ENCODE measurements at places on chromosomes 11 and 22.
A peak's percentile ranks its signal among the peaks of the same experiment; 100 is the strongest.

DNA sequence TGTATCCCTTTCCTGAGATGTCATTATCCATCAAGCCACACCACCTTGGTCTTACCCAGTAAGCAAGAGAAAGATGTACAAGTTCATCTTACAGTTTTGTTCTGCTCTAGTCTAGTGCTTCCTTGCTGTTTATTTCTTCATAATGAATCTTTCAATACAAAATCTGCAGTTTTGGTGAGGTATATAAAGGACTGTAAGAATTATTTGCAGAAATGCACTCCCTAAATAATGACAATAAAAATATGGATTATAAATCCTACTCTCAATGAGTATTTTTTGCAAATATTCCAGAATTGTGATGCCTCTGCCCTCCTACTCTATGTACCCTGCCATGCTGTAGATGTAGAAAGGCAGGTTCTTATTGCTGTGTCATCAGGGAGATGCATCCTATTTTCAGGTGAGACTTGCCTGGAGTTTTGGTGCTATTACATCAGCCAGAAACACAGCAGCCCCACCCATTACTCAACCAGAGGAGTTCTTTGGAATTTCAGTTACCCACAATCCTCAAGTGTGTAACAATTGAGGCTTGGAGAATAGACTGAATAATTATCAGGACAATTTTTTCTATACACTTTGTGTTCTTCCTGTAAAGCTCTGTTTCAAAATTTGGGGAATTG lies at the start of gene OR10S1:
Gene OR10S1, minus strand, starts transcription at position 51 of the 617 bp plus-strand sequence. CDS start 117 bp downstream, outside the sequence.
- DNase-seq = no peak

GRCh38 chr22:40753114-40753513 lies 66.0 kb downstream of the SLC25A17 start:
- DNase-seq = no peak

- no peak for DNase-seq
Measured at GRCh38 chr11:109972181-109972715, 120.9 kb upstream of the ZC3H12C start.

GRCh38 chr11:119727523-119728151 lies 1.4 kb downstream of the NECTIN1 start:
- DNase-seq = peak; percentile 17

DNA sequence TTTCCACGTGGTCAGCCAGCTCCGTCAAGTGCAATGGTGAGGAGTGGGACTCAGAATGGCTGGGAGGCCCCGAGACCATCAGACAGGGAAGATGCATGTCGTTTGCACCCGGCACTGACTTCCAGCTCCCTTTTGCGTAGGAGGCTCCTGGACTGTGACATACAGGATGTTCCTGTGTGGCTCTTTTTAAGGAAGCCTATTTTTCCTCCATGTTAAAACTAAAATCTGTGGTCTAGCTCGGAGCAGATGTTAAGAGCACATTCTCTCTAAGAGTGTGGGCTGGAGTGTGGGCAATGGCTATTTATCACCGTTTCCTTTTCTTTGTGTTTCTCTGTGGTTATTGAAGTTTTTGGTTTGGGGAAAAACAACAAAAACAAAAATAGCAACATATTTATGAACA lies 40.9 kb upstream of the AMPD3 start:
- no peak for DNase-seq

DNA sequence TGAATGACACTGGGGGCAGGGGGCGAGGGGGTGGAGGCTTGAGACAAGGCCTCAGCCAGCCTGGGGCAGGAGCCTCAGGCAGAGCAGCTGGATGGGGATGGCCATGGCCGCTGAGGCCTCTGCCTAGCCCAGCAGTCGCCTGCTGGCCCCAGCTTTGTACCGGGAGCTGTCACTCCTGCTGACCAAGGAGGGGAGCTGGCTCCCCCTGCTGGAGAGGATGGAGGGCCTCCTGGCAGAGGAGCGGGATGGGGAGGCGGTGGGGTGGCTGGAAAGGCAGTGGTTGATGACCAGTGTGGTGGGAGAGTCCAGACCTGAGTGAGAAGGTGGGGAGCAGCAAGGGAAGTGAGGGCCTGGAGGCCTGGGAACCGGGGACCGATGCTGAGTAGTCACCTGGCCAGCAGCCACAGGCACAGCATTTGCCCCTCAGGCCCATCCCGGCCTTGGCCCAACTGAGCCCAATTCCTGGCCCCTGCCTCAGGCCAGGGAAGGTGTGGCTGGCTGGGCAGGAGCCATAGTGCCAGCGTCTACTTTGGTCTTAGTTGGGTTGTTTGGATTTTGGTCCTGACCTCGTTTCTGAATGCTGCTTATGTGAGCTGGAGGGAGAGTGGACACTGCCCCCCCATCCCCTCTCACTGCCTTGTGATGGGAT lies 6.0 kb upstream of the SUSD2 start:
- peak; percentile 73 for DNase-seq

- DNase-seq = no peak
Measured at GRCh38 chr11:74468058-74468457, 709 bp upstream of the KCNE3 start.

- DNase-seq = no peak
Measured at GRCh38 chr11:20227631-20228030, 67.4 kb upstream of the DBX1 start.

- DNase-seq = peak; percentile 61
Measured at GRCh38 chr11:108221911-108222573, 396 bp downstream of the NPAT start.

- DNase-seq = no peak
Measured at GRCh38 chr11:127713226-127713625, 712.7 kb upstream of the KIRREL3 start.

GRCh38 chr11:123261345-123262106 lies 66.5 kb upstream of the CLMP start:
- peak; percentile 88 for DNase-seq

- peak; percentile 72 for DNase-seq
Measured at GRCh38 chr22:27918341-27919221, 475 bp downstream of the PITPNB start.

DNA sequence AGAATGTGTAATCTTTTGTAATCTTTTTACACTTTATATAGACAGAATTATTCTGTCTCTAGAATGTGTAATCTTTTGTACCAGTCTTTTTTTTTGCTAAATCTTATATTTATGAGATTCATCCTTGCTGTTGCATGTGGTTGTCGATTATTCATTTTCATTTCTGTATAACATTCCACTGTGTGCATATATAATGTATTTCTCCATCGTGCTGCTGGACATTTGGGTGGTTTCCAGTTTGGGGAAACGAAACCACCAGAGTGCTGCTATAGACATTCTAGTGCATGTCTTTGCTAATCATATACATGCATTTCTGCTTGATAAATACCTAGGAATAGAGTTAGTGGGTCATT lies 146.5 kb downstream of the GRIK4 start:
- DNase-seq = no peak

DNA sequence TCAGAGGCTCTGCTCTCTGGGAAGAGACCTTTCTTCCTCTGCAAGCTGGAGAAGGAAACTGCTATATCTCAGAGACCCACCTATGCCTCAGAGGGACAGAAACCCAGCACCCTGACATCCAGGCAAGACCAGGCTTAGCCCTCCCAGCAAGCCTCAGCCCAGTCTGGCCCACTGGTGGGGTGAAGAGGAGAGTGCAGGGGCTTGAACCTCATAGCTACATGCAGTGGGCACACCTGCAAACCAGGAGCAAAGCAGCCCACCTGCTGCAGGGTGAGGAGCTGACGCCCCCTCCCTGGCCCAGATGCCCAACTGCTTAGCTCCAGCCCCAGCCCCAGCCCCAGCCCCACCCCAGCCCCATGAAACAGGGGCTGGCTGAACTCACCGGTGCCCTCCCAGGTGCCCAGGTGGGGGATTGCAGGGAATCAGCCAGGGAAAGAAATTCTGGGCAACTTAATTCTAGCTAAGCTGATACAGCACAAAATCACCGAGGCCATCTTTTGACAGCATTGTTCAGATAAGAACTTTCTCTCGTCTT lies 246.8 kb downstream of the BUD13 start:
- no peak for DNase-seq

DNA sequence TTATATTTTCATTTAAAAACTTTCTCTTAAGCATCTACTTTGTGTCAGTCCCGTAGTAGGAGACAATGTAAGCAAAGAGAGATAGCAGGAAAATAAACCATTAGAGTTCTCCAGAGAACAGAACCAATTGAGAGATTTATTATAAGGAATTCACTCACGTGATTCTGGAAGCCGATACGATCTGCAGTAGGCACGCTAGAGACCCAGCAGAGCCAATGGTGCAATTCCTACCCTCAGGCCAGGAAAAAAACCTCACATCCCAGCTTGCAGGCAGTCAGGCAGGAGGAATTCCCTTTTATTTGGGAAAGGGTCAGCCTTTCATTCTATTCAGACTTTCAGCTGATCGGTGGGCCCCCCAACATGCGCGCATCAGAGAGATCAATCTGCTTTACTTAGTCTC lies 7.3 kb upstream of the PLEKHA7 start:
- no peak for DNase-seq

DNA sequence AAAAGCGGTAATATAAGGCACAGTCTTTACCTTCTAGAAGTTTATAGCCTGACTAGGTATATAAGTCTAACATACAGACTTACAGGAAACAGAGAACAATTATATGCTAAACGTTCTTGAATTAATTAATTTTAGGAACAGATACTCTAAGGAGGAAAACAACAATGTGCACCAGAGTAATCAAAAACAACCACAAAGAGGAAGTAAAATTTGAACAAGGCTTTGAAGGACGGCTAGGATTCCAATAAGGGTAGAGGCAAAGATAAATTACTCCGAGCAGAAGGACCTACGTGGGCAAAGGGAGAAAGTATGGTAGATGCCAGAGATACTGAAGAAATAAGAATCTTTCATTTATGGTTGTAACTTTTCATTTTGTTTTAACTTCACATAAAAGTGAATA lies 54.4 kb downstream of the ENTHD1 start:
- DNase-seq = no peak

- DNase-seq = no peak
Measured at GRCh38 chr11:12410006-12410728, 32.8 kb downstream of the PARVA start.

GRCh38 chr11:6410695-6411430 lies 8.0 kb downstream of the APBB1 start:
- DNase-seq = no peak

GRCh38 chr22:36369922-36370791 lies 17.6 kb downstream of the MYH9 start:
- peak; percentile 58 for DNase-seq

DNA sequence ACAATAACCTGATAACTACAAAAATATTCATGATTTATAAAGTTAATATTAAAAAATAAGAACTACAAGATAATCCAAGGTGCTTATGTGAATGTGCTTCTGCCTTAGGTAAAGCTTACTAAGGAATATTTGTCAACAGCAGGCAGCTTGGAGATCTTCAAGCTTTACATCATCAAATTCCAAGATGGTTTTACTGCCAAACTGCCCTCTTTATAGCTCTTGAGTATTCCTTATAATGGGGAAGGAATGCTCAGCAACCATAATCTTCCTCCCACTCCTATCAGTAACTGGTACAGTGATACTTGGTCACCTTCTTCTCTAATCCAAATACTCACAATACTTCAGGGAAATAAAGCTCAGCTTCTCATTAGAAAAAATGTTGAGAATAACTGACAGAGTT lies 30.1 kb downstream of the SBF2 start:
- DNase-seq = no peak

GRCh38 chr22:32842486-32842885 lies 41.0 kb downstream of the TIMP3 start:
- DNase-seq = no peak

- no peak for DNase-seq
Measured at GRCh38 chr11:59520741-59521140, 9.4 kb downstream of the OR4D9 start.

DNA sequence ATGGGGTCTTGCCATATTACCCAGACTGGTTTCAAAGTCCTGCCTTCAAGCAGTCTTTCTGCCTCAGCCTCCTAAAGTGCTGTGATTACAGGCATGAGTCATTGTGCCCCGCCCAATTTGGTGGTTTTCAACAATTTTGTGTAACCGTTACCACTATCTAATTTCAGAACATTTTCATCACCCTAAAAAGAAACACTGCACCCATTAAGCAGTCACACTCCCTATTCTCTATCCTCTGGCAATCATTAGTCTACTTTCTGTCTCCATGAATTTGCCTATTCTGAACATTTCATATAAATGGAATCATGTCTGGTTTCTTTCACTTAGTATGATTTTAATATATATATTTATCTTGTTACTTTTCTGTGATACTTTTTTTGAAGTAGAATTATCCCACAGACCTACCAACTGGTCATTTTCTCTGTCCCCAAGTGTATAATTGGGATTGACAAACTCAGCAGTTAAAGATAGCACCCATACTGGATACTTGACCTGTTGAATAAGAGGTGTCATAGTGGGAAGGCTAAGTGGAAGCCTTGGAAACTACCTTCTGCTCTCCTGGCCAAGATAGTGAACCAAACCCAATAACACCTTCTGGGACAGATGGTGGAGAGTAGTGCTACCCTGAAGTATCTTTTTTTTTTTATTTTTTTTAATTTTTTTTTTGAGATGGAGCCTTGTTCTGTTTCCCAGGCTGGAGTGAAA lies 64.8 kb downstream of the STIM1 start:
- peak; percentile 92 for DNase-seq

DNA sequence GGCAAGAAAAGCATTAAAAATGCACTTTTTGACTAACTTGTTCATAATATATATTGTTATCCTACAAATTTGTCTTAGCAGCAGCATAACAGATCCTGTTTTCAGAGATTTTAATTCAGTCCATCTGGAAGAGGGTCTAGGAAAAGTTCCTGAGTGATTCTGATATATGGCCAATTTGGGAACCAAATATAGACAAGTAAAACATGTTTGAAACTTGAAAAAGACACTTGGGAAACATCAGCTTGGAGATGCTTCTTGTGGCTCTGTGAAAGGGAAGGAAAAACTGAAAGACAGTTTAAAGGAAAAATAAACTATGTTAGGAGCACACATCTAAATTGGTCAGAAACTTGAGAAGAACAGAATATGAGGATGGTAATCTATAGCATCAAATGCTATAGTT lies 697.5 kb downstream of the CNTN5 start:
- DNase-seq = no peak

DNA sequence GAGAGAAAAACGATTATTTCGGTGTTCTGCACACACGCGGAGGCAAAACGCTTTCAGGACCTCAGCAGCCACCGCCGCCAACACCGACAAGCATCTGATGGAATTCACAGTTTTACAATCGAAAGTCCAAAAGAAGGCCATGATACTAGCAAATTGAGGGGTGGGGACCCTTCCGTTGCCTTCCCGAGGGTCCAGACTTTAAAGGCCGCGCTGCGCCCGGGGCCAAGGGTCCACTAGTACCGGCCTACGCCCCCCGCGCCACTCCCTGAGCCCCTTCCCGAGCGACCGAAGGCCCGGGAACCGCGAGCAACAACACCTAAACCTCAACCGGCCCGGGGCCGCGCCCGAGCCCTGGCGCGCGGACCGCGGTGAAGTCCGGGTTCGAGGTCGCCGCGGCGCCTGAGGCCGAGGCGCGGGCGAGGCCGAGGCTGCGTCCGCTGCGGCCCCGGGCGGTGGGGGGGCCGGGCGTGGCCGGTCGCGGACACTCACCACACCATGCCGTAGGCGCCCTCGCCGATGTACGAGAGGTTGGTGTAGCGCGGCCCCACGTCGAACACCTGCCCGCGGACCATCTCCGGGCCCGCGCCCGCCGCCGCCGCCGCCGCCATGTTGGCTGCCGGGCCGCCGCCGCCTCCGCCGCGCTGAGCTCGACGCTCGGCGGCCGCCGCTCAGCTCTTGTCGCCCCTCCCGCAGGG lies 465 bp downstream of the MAPK1 start:
- DNase-seq = peak; percentile 47

GRCh38 chr11:64742889-64743590 lies 902 bp downstream of the RASGRP2 start:
- DNase-seq = peak; percentile 73

All from activated CD8-positive, alpha-beta T cell treated with anti-CD3 and anti-CD28 coated beads for 36 hours (primary cell).